ENCODE measurements at places on chromosomes 5 and 9. TPM values are rescaled to one million over a fixed set of nuclear protein-coding genes. Genes with fewer than 3 reads are reported as not detected.

PCDHGB2 gene
- total RNA-seq: 6.7 TPM

SPINK13 gene
- 6.4 TPM for total RNA-seq

GLRA1 gene
- not detected for total RNA-seq

GRXCR2 gene
- not detected for total RNA-seq

SPINK1 gene
- not detected for total RNA-seq

PCDHB11 gene
- total RNA-seq: 0.34 TPM
